Naive thymus-derived CD8-positive, alpha-beta T cell (primary cell): ENCODE measurements at places on chromosomes 4 and X. TPM values are rescaled to one million over a fixed set of nuclear protein-coding genes. Genes with fewer than 3 reads are reported as not detected.

DNA sequence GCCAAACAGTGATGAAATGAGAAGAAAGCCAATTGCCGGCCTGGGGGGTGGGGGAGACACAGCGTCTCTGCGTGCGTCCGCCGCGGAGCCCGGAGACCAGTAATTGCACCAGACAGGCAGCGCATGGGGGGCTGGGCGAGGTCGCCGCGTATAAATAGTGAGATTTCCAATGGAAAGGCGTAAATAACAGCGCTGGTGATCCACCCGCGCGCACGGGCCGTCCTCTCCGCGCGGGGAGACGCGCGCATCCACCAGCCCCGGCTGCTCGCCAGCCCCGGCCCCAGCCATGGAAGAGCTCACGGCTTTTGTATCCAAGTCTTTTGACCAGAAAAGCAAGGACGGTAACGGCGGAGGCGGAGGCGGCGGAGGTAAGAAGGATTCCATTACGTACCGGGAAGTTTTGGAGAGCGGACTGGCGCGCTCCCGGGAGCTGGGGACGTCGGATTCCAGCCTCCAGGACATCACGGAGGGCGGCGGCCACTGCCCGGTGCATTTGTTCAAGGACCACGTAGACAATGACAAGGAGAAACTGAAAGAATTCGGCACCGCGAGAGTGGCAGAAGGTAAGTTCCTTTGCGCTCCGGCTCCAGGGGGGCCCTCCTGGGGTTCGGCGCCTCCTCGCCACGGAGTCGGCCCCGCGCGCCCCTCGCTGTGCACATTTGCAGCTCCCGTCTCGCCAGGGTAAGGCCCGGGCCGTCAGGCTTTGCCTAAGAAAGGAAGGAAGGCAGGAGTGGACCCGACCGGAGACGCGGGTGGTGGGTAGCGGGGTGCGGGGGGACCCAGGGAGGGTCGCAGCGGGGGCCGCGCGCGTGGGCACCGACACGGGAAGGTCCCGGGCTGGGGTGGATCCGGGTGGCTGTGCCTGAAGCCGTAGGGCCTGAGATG, at the start of gene SHOX:
Gene SHOX, plus strand, starts transcription at position 180 of the 885 bp plus-strand sequence. Its CDS starts 107 bp downstream, at position 287.
- DNase-seq, result no peak

The SMIM31 gene
- not detected for total RNA-seq

GRCh38 chrX:48278958-48279357, 23.8 kb downstream of the SSX1 start:
- no peak for DNase-seq

DNA sequence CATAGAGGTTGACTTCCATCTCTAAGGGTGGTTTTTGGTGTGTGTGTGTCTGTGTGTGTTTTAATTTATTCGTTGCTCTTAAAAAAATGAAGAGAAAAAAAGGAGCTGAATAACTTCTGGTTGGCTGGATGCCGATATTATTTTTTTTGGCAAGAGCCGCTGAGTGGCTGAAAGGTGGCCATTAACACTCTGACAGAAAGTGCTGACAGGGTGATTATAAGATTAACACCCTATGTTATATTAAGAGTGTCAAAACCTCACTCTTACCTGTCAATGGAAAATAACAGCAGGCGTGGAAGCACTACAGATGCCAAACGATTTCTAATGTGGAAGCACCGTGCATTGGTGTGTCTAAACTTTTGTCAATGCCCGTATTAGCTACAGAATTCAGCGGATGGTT, 622.5 kb downstream of the ANKRD50 start:
- no peak for DNase-seq

DNA sequence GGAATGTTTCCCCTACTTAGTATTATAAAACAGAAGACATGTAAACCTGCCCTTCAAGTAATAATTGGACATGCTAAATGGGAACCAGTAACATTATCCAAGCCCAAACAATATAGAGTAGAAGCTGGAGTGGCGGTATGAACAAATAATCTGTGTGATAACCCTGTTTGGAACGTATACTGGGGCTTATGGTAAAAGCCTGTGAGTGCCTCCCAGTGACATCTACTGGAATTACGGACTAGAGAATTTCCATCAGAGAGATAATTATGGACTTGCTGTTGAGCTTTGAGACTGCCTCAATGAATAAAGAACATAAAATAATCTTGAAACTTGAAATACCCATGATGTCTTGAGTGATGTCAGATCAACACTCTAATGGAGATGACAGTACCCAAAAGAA, 406.3 kb upstream of the GRIA3 start:
- DNase-seq, result no peak

DNA sequence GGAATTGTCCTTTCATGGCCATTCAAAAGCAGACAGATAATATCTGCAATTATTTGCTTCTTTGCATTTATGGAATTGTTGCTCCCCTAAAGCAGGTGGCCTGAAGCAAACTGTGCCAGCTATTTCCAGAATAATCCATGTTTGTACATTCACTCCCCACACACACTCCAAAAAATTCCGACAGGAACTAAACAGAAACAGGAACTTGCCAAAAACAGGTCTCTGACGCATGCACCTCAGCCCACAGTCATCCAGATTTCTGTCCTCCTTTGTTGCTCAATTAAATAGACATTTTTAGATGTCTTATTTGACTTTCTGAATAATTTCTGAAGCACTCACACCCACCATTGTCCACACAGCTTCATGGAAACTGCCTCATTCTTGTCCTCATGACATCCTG, 71.5 kb upstream of the EDNRA start:
- no peak for DNase-seq

The GAGE1 gene
- not detected for total RNA-seq

DNA sequence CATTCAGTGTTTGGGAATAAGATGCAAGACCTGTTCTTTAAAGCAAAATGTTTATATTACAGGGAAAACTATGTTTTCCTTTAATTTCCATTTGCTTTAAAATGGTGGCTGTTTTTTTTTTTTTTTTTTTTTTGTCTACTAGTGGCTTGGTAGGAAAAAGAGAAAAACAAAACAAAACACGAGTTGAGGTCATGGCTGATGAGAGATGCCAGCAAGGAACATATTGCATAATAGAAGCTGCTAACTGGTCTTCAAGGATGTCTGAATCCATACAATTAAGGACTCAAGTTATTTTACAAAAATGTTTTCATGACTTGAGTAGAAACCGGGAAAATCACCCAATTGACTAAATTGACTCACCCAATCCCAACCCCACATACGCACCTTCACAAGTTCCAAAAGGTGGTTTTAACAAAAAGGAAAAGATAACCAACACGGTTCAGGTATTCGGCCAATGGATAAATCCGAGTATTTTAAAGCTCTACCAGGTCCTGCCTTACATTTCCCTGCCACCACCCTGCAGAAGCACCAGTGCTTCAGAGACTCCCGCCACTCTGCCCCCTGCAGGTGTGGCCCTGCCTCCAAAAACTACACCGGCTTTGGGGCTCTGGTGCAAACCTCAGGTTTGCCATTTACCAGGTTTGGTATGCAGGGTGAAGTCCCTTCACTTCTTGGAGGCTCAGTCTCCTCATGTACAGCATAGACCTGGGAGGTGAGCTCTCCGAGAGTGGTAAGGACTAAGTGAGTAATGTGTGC, 27.1 kb downstream of the PIR start:
- no peak for DNase-seq

The WDR13 gene
- total RNA-seq, result 49.5 TPM

GRCh38 chrX:15497865-15498264, 2.7 kb upstream of the BMX start:
- DNase-seq, result peak; percentile 42

GRCh38 chr4:163663454-163664225, 169.2 kb downstream of the TMA16 start:
- DNase-seq, result no peak

DNA sequence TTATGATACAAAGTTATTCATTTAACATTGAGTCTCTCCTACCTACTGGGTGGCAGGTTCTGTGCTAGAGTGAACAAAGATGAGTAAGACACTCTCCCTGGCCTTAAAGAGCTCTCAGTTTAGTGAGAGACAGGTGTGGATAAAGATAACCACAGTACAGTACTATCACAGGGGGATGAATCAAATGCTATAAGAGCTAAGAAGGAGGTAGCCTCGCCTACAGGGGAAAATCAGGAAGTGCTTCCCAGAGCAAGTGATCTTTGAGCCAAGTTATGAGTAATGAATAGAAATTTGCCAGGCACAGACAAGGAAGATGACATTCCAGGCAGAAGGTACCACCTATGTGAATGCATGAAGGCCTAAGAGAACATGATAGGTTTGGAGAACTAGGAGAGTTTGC, 3.4 kb upstream of the IGBP1 start:
- DNase-seq, result no peak

The MSANTD1 gene
- total RNA-seq, result 2.1 TPM

DNA sequence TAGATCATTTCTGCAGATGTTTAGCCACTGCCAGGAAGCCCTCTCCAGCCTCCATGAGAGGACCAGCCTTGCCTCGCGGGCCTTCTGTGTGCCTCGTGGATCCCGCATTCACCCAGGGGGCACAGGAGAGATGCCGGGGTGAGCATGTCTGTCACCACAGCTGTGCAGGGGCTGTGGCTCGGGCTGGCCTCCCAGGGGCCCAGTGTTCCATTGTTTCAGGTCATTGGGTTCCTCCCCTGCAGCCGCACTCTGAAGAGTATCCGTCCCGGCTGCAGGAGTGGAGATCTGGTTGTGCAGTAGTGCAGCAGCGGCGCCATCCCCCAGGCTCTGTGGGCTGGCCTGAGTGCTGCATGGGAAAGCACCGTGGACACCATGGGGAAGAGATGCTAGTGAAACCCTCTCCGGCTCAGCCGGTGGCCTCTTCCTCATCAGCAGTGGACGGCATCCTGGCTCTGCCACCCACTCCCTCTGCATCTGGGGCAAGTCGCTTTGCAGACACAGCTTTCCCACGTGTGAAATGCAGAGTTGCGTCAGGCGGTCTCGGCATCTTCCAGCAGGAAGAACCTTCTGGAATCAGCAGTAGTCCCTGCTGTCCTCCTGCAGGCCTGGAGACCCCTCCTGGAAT, 29.1 kb downstream of the TBC1D14 start:
- DNase-seq, result no peak

DNA sequence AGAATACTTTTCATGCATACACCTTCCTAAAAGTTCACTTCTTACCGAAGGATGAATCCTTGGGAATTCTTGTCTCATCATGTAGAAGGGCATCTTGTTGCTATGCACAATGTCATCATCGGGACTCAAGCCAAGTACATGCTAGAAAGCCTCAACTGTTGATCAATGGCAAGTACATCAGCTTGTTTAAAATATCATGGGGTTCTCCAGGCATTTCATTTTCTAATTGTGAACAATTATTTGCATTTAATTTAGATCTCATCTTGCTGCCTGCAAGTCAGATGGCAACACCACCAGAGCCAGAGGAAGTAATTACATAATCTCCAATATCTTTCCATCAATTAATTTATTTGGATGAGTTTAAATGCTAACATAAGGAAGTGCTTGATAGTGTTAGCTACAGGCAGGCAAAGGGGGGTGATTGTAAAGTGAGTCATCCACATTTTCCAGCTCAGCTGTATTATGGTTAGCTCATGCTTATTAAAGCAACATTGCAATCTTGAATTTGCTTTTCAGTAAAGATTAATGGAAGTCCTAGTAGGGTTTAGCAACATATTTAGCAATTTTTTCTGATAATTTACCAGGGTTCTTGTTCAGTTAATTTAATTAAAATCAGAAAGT, 356.5 kb downstream of the CBLL2 start:
- DNase-seq, result no peak
